SIG-M5 (cell line): ENCODE measurements at places on chromosomes 5 and 9.

DNA sequence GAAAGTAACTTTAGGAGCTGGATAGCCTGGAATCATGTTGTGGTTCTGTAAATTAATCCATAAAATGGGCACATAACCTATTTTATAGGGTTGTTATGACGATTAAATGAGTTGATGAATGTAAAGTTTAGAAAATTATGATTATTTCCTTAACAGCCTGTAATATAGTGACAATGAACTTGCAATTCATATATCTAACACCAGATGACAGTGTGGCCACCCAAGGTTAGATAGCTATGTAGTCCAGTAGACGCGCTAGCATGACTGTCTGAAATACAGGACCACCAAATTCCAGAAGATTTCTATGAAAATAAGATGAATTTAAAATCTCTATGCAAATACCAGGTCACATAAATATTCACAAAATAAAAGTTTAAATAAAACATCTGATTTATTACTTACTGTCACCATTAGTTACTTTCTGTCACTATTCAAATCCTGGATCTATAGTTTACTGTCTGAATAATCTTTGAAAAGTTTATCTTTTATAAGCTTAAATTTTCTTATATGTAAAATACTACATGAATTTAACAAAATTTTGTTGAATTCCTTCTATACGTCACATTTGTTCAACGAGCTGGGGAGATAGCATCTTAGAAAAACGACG is 26.1 kb upstream of the MACIR start:
- DNase-seq = no peak

DNA sequence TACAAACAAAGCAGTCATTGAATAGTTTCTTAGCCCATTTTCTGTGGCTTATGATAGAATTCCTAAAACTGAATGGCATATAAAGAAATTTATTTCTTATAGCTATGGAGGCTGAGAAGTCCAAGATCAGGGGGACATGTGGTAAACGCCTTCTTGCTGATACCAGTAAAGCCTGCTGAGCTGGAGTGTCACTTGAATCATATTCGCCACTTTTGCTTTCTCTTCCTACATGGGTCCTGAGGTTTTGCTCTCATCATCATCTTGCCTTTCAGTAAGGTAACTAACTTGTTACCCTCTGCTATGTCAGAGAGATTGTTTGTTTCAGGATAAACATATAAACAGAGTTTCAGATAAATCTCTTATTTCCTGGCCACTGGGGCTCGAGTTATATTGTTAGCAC is 203.3 kb upstream of the DMRT1 start:
- DNase-seq = no peak

DNA sequence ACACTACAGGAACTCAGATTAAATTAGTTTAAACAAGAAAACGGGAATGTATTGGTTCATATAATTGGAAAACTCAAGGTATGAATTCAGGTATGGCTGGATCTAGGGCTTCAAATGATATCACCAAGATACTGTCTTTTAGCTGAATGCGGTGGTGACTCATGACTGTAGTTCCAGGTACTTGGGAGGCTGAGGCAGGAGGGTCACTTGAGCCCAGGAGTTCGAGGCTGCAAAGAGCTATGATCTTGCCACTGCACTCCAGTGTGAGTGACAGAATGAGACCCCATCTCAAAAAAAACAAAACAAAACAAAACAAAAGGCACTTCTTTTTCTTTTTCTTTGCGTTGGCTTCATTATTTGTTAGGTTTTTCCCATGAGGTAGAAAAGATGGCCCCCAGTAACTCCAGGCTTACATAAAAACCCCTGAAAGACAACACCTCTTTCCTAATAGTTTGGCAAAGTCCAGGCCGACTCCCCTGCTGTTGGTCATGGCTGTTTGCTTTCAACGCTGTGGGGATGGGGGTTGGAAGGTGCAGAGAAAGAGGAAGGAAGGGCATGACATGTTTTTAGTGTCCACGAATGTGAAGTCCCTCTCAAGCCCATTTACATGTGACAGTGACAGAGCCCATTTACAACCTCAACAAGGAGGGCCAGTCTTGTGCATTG is 39.8 kb upstream of the CRB2 start:
- DNase-seq = no peak

GRCh38 chr5:66922881-66923280 is 273.7 kb downstream of the CD180 start:
- no peak for DNase-seq

GRCh38 chr5:89351222-89351621 is 468.2 kb upstream of the MEF2C start:
- DNase-seq = no peak

GRCh38 chr5:142888469-142889085 is 118.4 kb downstream of the ARHGAP26 start:
- DNase-seq = no peak

- no peak for DNase-seq
Observed at GRCh38 chr5:132772291-132773070, 4.6 kb downstream of the SEPTIN8 start.

- no peak for DNase-seq
Observed at GRCh38 chr5:157167214-157167621, 1.2 kb upstream of the GARIN3 start.

- DNase-seq = no peak
Observed at GRCh38 chr9:109331353-109331752, 10.5 kb upstream of the EPB41L4B start.

DNA sequence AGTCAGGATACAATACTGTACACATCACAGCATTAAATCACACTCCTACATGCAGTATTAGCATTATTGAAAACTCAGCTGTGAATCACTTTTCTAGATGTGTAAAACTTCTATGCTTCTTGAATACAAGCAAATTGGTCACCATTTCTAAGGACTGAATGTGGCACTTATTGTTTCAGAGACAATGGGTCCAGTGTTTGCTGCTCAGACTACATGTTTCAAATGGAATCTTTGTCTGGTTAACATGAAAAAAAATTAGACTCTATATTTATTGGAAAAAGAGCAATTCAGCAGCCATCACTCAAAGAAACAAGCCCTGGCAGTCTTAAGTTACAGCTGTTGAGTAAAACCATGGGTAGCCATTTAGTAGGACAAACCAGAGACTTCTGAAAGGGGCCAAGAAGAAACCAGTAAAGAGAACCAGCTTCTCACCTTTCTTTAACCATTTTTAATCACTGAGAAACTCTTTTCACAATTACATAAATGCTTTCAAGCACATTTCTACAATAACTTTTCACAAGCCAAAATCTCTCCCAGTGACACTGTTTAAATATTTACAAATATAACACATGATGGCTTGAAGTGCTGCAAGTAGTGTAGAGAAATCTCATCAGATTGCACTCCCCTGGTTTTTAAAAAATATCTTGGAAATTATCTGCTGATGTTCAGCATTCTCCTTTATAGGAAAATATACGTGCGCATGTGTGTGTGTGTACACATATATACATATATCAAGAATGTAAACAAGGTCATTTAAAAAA is 35.2 kb downstream of the OR2K2 start:
- no peak for DNase-seq

- no peak for DNase-seq
Observed at GRCh38 chr5:169874621-169875020, 105.7 kb downstream of the INSYN2B start.

GRCh38 chr9:15416880-15417279 is 5.8 kb upstream of the SNAPC3 start:
- DNase-seq = no peak

GRCh38 chr5:5542654-5543053 is 120.2 kb downstream of the ICE1 start:
- DNase-seq = no peak

- DNase-seq = no peak
Observed at GRCh38 chr5:147481874-147482705, 27.8 kb downstream of the DPYSL3 start.

DNA sequence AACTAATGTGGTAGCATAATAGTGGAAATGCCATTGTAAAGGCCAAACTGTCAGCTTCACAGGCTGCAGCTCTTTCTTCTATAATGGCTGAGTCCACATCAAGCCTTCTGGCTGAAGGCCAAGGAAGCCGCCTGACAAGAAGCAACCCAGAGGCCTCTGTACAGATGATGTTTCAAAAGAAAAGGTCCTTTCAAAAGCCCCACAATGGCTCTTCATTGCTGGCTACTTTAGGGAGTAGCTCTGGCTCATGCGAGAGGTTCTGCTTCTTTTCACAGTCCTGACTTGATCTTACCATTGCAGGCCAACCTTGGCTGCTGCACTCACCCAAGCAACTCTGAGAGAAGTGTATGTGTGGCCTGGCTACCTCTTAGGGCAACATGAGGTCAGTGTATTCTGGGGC is 54.5 kb upstream of the EQTN start:
- no peak for DNase-seq
